ENCODE measurements at places on chromosomes 2 and 18.

DNA sequence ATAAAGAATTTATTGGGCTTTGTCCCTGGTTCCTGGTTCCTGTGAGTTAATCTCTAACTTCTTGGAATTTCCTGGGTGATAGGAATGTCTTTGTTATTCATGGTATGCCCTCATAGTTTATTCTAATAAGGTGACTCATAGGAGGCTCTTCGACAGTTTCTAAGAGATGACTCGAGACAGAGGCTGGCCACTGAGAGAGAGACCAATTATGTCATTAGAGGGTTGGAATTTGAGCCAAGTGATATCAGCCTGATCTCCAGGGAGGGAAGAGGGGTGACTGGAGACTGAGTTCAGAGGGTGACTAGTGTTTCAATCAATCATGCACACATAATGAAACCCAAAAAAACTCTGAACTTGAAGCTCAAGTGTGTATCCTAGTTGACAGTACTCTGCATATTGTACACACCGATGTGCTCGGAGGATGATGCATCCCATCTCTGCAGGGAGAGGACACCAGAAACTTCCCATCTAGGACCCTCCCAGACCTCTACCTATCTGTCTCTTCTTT lies 185.7 kb downstream of the MTCL1 start:
- DNase-seq, result peak; percentile 75

- DNase-seq, result no peak
These were observed 148.1 kb downstream of the MBP start for GRCh38 chr18:76984193-76985155.

DNA sequence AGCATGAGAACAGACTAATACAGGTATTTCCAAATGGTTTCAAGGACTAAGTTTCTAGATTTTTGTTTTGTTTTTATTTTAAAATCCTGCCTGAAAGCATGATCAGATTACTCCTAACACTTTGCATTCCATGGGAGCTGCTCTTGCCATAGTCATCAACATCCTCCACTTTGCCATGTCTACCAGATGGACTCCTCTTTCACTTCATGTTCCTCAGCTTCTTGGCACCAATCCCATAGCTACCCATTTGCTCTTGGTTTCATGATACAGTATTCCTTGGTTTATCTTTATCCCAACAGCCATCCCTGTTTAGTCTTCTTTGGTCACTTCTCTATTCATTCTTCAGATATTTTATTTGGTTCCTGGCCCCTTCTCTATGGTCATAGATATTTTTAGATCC lies 154.2 kb upstream of the CCDC195 start:
- DNase-seq, result no peak

DNA sequence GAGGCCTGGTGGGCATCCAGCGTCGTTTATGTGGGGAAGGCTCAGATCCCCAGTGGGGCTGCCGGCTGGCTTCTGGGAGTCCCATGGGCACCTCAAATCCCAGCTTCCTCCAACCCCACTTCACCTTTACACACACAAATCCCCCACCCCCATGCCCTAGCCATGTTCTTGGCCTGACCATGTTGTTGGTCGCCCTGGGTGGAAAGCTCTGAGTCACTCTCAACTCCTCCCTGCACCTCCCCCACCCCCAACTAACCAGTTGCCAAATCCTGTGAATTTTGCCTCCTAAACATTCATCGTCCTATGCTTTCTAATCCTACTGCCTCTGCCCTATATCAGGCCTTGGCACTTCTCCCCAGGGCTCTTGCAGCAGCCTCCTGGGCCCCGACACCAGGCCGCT lies 6.4 kb downstream of the TNS1 start:
- peak; percentile 27 for DNase-seq

GRCh38 chr2:85605406-85606115 lies 3.1 kb upstream of the TMEM150A start:
- DNase-seq, result no peak

DNA sequence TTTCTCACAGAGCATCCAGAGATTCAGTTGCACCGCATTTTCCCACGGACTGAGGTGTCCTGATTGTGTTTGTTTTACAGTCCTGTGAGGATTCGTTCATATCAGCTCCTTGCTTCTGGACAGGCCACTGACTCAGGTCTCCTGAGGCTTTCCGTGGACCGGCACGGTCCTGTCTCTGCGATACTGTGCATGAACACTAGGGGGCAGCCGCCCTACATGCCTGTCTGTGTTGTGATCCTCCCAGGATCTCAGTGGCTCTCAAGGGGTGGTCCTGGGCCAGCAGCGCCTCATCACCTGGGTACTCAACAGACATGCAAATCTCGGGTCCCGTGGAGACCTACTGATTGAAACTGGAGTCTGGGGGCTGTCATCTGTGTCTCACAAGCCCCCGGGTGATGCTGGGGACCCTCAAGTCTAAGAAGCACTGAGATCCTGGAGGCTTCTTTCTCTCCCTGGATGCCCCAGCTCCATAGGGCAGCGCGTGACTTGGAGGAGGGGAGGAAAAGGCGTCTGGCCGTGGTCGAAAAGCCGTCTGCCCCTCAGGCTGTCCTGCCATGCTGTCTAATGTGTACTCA lies 28.9 kb downstream of the IL1R2 start:
- DNase-seq, result peak; percentile 90

- DNase-seq, result no peak
These were observed 271.9 kb downstream of the LOXHD1 start for GRCh38 chr18:46385124-46385523.

DNA sequence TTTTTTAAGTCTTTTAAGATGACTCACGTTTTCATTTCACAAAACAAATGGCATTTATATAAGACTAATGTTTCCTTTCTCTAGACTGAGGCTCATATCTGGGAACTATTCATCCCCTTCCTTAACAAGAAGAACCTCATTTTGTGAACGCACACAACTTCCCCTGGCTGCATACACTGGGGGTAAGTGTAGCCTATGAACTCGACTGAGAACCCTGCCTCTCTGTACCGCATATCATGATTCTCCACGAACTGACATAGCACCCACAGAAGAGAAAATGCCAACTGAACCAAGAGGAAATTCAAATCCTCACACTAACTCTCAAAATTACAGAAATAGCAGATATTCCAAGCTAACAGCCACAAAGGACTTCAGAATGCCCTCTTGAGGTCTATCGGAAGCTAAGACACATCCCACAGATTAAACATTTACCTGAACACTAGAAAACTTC lies 236.7 kb downstream of the TCF4 start:
- DNase-seq, result no peak

DNA sequence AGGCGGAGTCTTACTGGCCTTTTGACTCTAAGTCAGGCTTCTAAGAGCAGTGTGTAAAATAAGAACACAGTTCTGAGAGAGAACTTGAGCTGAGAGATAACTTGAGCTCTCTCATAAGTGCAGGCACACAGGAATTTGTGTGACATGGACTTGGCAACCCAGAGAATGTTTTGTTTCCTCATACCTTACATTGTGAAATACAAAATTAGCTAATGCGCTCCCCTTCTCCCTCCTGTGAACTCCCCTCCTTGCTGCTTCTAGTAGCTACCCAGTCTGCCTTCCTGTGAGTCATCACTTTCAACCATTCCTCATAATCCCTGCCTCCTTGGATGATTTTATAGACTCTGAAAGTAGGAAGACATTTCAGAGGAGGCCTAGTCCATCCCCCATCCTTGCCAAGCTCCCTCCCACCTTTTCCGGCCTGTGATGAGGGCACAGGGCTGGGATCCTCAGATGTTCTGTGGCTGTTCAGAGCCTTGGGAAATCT lies 22.6 kb downstream of the FER1L5 start:
- DNase-seq, result peak; percentile 68

DNA sequence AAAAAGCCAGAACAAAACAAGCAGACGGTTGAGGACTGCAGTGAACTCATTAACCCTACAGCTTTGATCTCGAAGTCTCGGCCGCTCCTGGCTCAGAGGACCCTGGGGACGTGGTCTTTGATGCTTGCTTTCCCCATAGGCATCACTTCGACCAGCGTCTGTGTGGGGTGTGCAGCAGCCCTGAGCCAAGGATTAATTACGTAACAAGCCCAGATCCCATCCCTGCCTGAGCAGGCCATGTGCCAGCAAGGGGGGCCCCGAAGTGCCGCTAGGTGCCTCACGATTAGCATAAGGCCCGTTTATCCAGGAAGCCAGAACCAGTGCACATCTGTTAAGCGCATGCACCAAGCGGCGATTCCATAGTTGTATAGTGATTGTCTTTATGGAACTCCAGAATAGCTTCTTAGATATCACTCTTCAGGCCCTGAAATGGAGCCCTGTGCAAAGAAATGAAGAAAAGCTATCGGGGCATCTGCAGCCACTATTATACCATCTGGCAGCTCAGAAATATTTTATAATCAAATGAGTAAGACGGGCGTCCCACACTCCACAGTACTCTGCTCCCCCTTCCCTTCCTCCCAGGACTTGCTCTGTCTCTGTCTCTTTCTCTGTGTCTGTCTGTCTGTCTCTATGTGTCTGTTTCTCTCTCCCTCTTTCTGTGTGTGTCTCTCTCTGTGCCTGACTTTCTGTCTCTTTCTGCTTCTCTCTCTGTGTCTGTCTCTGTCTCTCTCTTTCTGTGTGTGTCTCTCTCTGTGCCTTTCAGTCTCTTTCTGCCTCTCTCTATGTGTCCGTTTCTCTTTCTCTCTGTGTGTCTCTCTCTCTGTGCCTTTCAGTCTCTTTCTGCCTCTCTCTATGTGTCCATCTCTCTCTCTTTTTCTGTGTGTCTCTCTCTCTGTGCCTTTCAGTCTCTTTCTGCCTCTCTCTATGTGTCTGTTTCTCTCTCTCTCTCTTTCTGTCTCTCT lies 41.7 kb downstream of the HPCAL1 start:
- no peak for DNase-seq

GRCh38 chr2:124163840-124164239 lies 138.8 kb downstream of the CNTNAP5 start:
- no peak for DNase-seq

- DNase-seq, result no peak
These were observed 2.0 kb downstream of the AGPS start for GRCh38 chr2:177394594-177394973.

- no peak for DNase-seq
These were observed 1530.9 kb upstream of the LRRTM1 start for GRCh38 chr2:81835321-81836000.
